RWPE2 (cell line): ENCODE measurements at places on chromosomes 7 and 10.

- DNase-seq, result no peak
Measured at GRCh38 chr10:88401671-88402347, 181.3 kb downstream of the RNLS start.

- DNase-seq, result peak; percentile 60
Measured at GRCh38 chr7:121530227-121531174, 134.4 kb upstream of the FAM3C start.

GRCh38 chr7:143299840-143300239, 11.7 kb downstream of the CASP2 start:
- DNase-seq, result no peak

DNA sequence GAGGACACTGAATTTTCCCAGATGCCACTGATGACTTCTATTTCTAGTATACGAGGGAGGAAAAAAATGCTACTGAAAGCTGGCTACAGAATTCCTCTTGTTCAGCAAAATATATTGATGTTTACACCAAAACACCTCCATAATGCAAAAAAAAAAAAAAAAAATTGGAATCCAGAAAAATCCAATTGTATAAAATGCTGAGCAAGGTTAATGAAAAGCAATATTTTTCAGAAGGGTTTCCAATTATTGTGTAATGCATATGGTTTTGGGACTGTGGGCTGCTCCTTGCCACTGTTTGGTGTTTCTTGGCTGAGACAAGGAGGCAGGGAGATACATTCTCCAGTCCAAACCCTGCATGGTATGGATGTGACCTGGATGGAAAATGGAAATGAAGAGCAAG, 83.8 kb downstream of the LSM5 start:
- no peak for DNase-seq

DNA sequence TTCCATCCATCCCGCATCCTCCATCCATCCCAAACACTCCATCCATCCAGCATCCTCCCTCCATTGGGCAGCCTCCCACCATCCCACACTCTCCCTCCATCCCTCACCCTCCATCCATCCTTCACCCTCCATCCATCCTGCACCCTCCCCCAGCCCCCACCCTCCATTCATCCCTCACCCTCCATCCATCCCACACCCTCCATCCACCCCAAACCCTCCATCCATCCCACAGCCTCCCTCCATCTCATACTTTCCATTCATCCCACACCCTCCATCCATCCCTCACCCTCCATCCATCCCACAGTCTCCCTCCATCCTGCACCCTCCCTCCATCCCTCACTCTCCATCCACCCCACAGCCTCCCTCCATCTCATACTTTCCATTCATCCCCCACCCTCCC, 60.4 kb downstream of the FOXI2 start:
- no peak for DNase-seq

GRCh38 chr7:27663989-27664331, 1.3 kb upstream of the HIBADH start:
- DNase-seq, result no peak

GRCh38 chr10:130479926-130480325, 343.7 kb downstream of the GLRX3 start:
- DNase-seq, result no peak

- no peak for DNase-seq
Measured at GRCh38 chr10:77493239-77493806, 144.3 kb downstream of the KCNMA1 start.

- DNase-seq, result no peak
Measured at GRCh38 chr10:3570131-3570729, 214.8 kb downstream of the KLF6 start.

- DNase-seq, result no peak
Measured at GRCh38 chr7:100486753-100487446, 3.2 kb downstream of the NYAP1 start.

GRCh38 chr10:93826355-93826754, 67.4 kb upstream of the SLC35G1 start:
- no peak for DNase-seq

GRCh38 chr10:78191301-78191700, 157.6 kb downstream of the RPS24 start:
- DNase-seq, result no peak

GRCh38 chr7:152312316-152312715, 123.5 kb downstream of the KMT2C start:
- DNase-seq, result no peak

DNA sequence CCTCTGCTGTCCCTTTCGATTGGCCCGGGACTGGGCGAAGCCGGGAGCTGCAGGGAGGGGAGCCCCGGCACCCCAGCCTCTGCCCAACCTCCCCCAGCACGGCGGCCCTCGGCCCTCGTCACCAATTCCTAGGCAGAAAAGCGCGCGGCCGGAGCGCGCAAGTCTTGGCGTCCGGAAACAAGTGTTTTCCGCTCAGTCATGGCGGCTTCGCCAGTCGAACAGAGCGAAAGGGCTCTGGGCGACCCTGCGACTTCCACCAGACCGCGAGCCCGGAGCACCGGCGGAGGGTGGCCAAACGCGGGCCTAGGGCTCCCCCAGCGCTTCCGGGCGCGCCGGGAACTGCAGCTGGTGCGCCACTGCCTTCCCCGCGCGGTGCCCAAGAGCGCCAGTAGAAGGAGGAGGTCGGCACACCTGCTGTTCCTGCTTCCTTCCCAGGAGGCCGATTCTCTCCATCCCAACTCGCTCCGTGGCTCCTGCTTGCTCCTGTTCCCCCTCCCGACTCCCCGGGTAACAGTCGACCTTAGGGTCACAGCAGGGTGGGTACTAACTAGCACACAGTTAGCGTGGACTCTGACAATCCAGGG, 729.9 kb downstream of the ZWINT start:
- DNase-seq, result no peak
